ENCODE measurements at places on chromosomes 7 and 10.

GRCh38 chr7:22669692-22670421 is 57.1 kb upstream of the IL6 start:
- peak; percentile 63 for DNase-seq

- DNase-seq, result no peak
These were observed 116.6 kb downstream of the NEURL1 start for GRCh38 chr10:103610083-103610472.

DNA sequence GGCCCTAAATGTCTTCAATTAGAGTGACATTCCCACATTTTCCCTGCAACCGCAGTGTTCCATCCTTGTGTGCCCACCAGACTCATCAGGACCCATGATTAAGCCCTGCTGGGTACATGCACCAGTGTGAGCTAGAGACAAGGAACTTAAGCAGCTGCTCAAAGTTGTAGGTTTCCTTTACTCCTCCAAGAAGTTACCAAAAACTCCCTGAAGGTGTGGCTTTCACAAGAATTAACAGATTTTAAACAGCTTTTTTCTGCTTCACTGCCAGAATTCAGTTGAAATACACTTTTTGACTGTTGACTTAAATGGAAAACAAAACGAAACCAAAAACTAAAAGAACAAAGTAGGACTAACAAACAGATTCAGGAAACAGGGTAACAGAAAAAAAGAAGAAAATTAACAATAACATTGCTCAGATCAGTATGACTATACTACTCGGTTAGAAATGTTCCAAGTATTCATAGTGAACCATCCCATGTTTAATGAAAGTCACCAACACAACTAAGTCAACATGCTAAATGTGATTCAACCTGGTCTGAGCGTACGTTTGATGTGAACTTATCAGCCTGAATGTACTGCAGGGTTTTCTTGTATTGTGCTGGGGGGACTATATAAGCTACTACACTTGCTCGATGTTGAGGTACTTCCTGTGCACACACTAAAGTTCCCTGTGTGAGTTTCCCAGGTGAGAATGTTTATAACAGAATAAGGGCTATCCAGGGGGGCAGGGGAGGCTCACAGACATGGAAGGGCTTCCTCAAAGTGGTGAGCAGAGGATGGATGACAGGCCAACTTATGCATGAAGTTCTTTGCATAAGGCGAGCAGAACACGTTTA is 22.2 kb downstream of the SLC37A3 start:
- no peak for DNase-seq

- no peak for DNase-seq
These were observed 37.6 kb downstream of the MCU start for GRCh38 chr10:72729528-72729927.

GRCh38 chr7:39816462-39817060 is 133.5 kb upstream of the CDK13 start:
- DNase-seq, result no peak

GRCh38 chr10:33330543-33331378 is 3.7 kb downstream of the NRP1 start:
- DNase-seq, result peak; percentile 91

Data from mesendoderm (in vitro differentiated cells).